GM12878 (cell line): ENCODE measurements at places on chromosomes 12 and 14. TPM values are rescaled to one million over a fixed set of nuclear protein-coding genes. Genes with fewer than 3 reads are reported as not detected.
A peak's percentile ranks its signal among the peaks of the same experiment; 100 is the strongest.

- no peak for DNase-seq
Observed at GRCh38 chr14:92387578-92387977, 64.6 kb downstream of the SLC24A4 start.

DNA sequence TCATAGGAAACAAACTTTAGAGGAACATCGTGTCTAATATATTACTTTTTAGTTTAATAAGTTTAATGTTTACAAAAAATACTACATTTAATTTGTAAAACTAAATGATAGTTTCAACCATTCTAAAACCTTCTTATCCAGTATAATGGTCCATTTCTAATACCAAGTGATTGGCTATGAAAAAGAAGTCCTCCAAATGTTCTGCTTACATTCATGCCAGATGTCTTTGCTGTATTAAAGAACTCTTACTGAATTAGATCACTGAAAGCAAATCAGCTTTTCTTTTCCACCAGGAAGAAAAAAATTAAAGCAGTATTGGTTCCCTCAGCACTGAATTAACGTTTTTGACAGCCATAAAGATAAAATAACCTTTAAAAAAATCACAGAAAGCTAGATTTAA, 3.7 kb downstream of the NOVA1 start:
- DNase-seq, result no peak

DNA sequence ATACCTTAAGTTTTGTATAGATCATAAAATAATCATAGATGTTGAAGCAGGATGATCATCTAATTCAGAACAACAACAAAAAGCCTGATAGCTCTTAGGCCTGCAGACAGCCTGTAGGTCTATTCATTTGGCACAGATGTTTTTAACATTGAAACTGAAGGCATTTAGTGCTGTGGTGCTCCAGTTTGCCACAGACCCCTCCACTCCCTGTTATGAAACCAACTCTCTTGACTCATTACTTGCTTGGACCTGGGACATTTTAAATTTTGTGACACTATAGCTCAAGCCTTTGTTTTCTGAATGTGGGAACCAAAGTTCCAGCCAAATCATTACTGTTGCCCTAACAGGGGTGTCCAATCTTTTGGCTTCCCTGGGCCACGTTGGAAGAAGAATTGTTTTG, 9.1 kb downstream of the PRKCH start:
- no peak for DNase-seq

DNA sequence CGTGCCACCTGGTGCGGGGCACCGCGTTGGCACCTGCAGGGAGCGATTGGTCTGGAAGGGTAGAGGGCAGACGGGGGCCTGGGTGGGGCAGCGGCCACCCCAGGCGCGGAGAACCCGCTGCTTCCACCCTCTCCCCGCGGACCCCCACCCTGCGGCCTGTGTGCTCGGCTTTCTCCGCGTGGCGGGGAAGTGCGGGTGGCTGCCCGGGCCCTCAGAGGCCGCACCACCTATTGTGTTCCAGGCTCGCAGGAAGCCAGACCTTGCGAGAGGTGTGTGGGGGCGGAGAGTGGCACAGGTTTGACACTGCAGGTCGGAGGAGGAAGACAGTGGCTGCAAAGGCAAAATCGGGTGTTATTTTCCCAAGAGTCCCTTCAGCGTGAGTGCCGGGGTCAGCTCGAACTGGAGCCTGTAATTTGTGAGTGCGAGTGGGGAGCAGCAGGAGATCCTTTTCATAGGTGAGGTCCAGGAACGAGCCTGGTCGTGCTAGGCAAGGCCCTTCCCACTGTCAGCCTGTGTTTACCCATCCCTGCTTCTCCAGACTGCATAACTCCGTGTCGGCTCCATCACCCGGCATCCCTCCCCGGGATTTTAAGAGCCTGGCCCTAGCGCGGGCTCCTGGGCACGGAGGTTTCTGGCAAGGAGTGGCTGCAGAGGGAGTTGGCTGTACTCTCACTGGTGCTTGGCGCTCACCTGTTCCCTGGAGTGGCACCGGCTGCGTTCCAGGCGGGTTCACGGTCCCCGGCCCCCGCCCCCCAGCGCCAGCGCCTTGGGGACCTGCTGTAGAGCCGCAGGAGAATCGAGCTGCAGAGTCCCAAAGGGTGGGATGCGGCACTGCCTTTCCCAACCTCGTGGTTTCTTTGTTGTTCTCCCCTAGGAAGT, 935 bp downstream of the TBC1D30 start:
- no peak for DNase-seq

- DNase-seq, result no peak
Observed at GRCh38 chr14:23930742-23931141, 22.8 kb upstream of the DHRS4 start.

Gene NTS
- total RNA-seq, result not detected in 2 replicates

Gene LIN7A
- 0.08 and 0.35 TPM in 2 replicates for total RNA-seq

Gene CIDEB
- total RNA-seq, result 5.1 and 5.5 TPM in 2 replicates

DNA sequence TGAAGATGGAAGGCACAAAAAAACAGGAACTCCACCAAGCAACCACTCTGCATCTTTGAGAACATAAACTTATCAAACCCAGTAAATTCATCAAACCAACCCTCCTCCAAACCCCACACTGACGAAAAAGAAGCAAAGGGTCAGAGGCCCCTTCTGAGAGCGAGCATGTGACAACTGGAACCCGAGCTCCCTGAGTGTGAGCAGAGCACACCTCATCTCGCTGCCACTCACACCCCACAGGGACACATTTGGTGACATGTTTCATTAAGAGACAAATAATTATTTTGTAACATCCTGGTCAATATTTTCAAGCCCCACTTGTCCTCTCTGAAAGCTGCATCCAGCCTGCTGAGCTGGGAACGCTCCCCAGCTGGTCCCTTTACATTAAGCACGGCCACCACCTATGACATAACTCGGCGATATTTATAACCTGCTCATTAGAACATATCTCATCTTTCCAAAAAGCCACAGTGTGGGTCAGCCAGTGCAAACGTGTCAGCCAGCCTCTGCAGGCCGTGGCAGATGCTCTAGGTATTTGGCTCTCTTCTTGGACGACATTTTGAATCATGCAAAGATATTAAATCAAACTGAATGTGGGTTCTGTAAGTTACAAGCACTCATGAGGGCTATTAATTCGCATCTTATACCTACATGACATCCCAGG, 120.1 kb downstream of the TTC7B start:
- no peak for DNase-seq

Gene RNASE3
- total RNA-seq, result not detected in 2 replicates

Gene CLEC1A
- total RNA-seq, result not detected in 2 replicates

GRCh38 chr12:4720637-4720995, 416 bp downstream of the GALNT8 start:
- DNase-seq, result no peak

GRCh38 chr12:112096667-112097066, 11.9 kb downstream of the NAA25 start:
- no peak for DNase-seq

Gene FAM90A1
- total RNA-seq, result 0.62 and 0.66 TPM in 2 replicates

DNA sequence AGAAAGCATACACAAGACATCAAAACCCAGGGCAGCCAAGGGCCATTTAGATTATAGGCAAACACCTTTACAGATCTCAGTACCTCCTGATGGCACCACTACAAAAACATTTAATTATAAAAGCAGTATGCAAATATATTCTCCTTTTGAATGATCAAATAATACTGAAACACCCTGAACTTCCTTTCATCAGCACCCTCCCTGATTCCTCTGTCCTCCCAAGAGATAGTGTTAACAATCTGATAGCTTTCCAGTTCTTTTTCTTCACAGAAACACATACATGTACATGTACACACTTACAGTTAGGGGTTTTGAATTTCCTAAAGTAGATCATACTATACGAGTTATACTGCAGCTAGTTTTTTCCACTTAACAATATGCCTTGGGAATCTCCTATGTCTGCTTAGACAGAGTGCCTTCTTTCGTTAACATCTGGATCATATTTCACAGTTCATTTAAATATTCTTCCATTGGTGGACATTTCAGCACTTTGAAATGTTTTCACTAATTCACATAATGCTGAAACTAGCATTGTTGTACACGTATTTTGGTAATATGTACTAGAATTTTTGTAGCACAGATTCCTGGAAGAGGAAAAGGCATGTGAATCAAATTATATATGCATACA, 35.2 kb downstream of the TDG start:
- no peak for DNase-seq

Gene TC2N
- 1.4 and 1.6 TPM in 2 replicates for total RNA-seq

DNA sequence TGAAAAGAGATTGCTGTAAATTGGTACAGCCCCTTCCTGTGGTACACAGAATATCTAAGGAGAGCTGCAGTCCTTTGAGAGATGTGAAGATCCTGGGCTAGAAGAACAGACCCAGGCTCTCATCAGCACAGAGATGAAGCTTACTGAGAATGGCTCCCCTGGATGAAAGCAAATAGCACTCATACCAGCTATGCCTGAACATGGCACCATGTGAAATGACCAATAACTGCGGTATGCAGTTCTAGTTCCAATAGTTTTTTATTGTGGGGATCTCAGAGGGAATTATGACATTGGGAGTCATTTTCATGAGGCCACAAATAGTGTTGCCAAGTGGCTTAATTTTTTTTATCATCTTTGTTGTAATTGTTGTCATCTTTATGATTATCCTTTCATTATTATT, 15.4 kb upstream of the TRHDE start:
- no peak for DNase-seq

DNA sequence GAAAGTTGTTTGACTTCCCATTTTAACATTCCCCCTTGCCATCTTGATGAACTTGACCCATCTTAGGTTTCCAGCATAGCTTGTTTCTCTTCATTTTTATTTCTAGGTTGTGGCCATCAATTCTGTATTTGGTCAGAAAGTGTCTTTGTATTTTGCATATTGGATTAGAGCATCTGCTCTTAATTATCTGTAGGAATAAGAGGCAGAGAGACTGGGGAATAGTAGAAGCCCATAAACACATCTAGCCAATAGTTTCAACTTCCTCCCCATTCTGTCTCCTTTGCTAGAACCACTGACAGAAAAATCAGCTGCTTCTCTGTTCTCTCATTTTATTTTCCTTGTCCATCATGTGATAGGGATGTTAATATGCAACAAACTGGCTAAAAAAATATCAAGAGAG, 8.2 kb downstream of the SOCS2 start:
- no peak for DNase-seq

Gene TAS2R46
- total RNA-seq, result 1.3 TPM in 2 replicates

GRCh38 chr14:59869381-59870255, 958 bp downstream of the RTN1 start:
- DNase-seq, result no peak

GRCh38 chr14:64723691-64724577, 19.7 kb downstream of the PLEKHG3 start:
- no peak for DNase-seq

Gene RIMKLB
- total RNA-seq, result 0.49 and 0.77 TPM in 2 replicates

Gene KLRG1
- 2.1 and 2.3 TPM in 2 replicates for total RNA-seq

GRCh38 chr14:23286020-23286901, at the start of gene HOMEZ:
HOMEZ (minus strand) TSS chr14:23286132; CDS start chr14:23285952, 180 bp downstream.
- DNase-seq, result peak; percentile 95

GRCh38 chr12:45050751-45051571, at the start of gene DBX2:
DBX2 (minus strand) TSS chr12:45051099; CDS start chr12:45050927, 172 bp downstream.
- DNase-seq, result no peak

Gene KRT2
- total RNA-seq, result 0.08 TPM in 1 of 2 replicates, not detected in the other

Gene PTPRR
- 0.15 and 0.27 TPM in 2 replicates for total RNA-seq

Gene PTMS
- total RNA-seq, result 127 and 131 TPM in 2 replicates

GRCh38 chr14:61218767-61219166, 62.4 kb downstream of the TMEM30B start:
- DNase-seq, result no peak

Gene VWF
- total RNA-seq, result 0.23 and 0.53 TPM in 2 replicates

Gene ARHGEF40
- 0.31 and 0.35 TPM in 2 replicates for total RNA-seq

DNA sequence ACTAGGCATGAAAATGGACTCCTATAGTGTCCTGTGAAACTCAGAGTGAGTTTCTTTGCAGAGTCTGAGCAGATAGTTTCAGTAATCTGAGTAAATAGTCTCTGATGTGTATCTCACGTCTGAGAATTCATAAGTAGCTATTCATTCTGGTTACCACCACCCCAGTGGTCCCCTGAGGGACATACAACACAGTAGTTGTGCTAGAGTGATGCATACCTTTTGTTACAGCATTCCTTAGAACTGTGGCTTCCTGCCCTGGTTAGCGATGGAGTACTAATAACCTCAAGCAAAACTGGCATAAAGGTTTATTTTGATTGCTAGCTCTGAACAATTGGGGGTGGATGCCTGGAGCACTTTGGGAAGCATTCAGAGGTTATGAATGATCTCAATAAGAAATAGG, 114.7 kb downstream of the DAAM1 start:
- no peak for DNase-seq

Gene MIPOL1
- total RNA-seq, result not detected in 2 replicates

DNA sequence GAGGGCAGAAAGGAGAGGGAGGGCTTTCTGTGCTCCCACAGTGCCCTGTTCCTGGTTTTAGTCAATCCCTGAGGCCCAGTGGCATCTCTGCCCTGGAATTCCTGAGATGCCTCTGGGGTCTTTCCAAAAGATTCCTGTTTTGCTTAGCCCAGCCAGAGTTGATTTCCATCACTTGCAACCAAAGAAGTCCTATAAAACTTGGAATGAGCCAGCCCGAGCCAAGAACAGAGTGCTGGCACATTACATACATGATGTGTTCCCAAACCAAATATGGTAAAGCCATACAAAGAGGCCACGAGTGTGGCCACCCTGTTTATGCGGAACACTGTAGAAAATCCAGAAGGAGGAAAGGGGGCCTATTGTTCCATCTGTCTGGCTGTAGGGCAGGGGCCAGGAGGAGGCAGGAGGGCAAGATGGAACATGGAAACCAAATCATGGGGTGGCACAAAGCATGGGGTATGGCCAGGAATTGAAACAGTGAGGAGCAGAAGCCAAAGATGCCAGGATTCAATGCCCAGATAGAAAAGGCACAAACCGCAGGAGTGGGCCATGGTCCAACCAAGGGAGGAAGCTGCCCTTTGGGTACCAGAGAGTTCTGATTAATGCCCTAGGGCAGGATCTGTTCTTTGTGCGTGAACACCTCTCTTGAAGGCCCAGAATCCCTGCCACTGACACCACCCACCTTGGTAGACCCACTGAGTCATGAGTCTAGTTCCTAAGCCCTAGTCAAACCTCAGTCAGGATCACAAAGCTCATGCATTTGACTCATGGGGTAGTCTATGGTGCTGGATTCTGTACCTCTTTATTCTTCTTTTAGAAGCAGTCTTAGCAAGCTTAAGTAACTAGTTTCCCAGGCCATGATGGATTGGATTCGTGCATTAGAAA, 75.2 kb downstream of the LRRC74A start:
- DNase-seq, result no peak

DNA sequence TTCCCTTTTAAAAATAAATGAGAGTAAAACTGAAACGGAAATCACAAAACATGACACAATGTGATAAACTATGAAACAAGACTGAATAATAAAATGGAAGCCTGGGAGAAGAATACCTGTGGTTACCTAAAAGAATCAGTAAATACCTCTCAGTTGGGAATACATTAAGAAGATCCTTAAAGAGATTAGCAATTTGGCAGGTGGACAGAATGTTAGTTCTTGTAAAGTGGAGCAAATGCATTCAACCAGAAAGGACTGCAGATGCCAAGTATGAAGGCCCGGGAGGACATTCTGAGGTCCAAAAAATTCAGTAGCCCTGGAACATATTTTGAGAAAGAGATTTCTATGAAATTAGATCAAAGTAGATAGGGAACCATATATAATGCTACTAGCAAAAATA, 861.3 kb upstream of the SEL1L start:
- no peak for DNase-seq

Gene SLC17A8
- not detected in 2 replicates for total RNA-seq

Gene KRT6C
- not detected in 2 replicates for total RNA-seq
